Progenitor cell of endocrine pancreas (in vitro differentiated cells): ENCODE measurements at places on chromosomes 1 and 21. TPM values are rescaled to one million over a fixed set of nuclear protein-coding genes. Genes with fewer than 3 reads are reported as not detected.

- peak overlapping the region; percentile 56 for H3K4me3 ChIP-seq
- peaks cover 56% of the 10 kb centered on the region for H3K27me3 ChIP-seq
- H3K4me1 ChIP-seq: peaks cover 2% of the 10 kb centered on the region
- H3K36me3 ChIP-seq: peaks cover 2% of the 10 kb centered on the region
- no peak overlapping the region for H3K27ac ChIP-seq
These were observed 752 bp upstream of the ACTA1 start for GRCh38 chr1:229434641-229435051.

DNA sequence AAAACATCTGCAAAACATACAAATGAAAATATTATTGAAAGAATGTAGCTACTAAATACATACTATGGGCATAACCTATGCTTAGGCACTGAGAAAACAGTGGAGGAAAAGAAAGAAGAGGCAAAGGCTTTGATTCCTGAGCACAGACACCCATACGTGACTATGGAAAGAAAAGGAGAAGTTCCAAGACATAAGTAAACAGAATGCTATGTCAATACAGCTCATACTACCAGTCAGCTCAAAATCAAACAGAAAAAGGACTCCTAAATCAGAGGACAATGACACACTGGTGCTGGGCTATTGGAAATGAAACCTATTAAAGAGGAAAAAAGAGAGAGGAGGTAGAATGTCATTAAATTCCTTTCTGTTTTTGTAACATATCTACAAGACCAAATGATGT lies 225.4 kb downstream of the SMYD3 start:
- H3K4me3 ChIP-seq: no peak overlapping the region
- H3K36me3 ChIP-seq: peaks cover 2% of the 10 kb centered on the region
- peaks cover 8% of the 10 kb centered on the region for H3K4me1 ChIP-seq
- no peak for DNase-seq
- no peaks in the 10 kb centered on the region for H3K27me3 ChIP-seq

- H3K36me3 ChIP-seq: no peaks in the 10 kb centered on the region
- H3K27ac ChIP-seq: no peak overlapping the region
- DNase-seq: peak; percentile 59
- peaks cover 6% of the 10 kb centered on the region for H3K4me1 ChIP-seq
- H3K27me3 ChIP-seq: peaks cover 4% of the 10 kb centered on the region
- H3K4me3 ChIP-seq: no peak overlapping the region
These were observed 98.4 kb downstream of the EBNA1BP2 start for GRCh38 chr1:43073490-43074230.

- DNase-seq: no peak
- no peak overlapping the region for H3K4me3 ChIP-seq
- no peak overlapping the region for H3K27ac ChIP-seq
- H3K36me3 ChIP-seq: no peaks in the 10 kb centered on the region
- H3K27me3 ChIP-seq: no peaks in the 10 kb centered on the region
These were observed 309.2 kb upstream of the PRMT6 start for GRCh38 chr1:106747232-106747631.

DNA sequence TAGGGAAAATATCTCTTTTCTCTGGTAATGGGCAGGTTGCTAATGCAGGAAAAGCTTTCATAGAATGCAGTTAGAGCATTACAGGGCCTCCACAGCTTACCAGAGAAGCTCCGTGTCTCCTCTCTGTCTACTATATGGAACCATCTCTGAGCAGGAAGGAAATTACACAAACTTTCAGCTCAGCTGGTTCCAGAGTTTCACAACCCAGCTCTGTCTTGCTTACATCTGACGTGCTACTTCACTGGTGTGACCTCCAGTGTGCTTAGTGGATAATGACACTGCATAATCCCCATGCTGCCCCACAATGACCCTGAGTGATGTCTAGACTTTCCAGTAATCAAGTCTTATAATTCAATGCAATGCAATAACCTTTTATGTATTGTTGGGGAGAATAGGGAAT lies 4.3 kb upstream of the FGGY start:
- no peak overlapping the region for H3K4me3 ChIP-seq
- DNase-seq: no peak
- peaks cover 3% of the 10 kb centered on the region for H3K27me3 ChIP-seq

GRCh38 chr1:16617114-16617631 lies 3.8 kb upstream of the NBPF1 start:
- H3K4me3 ChIP-seq: no peak overlapping the region
- H3K36me3 ChIP-seq: no peaks in the 10 kb centered on the region
- H3K27ac ChIP-seq: no peak overlapping the region
- peak; percentile 11 for DNase-seq
- H3K4me1 ChIP-seq: no peaks in the 10 kb centered on the region

GRCh38 chr21:18155508-18156193 lies 89.0 kb upstream of the CHODL start:
- H3K4me3 ChIP-seq: no peak overlapping the region
- H3K27me3 ChIP-seq: no peaks in the 10 kb centered on the region
- H3K4me1 ChIP-seq: no peaks in the 10 kb centered on the region
- no peaks in the 10 kb centered on the region for H3K36me3 ChIP-seq
- no peak overlapping the region for H3K27ac ChIP-seq
- no peak for DNase-seq

GRCh38 chr1:172875892-172876291 lies 174.8 kb downstream of the TNFSF18 start:
- DNase-seq: no peak
- no peaks in the 10 kb centered on the region for H3K27me3 ChIP-seq
- peaks cover 2% of the 10 kb centered on the region for H3K36me3 ChIP-seq
- no peaks in the 10 kb centered on the region for H3K4me1 ChIP-seq
- no peak overlapping the region for H3K27ac ChIP-seq

GRCh38 chr1:162993846-162994245 lies 75.3 kb upstream of the RGS4 start:
- H3K36me3 ChIP-seq: no peaks in the 10 kb centered on the region
- no peak overlapping the region for H3K4me3 ChIP-seq
- peaks cover 4% of the 10 kb centered on the region for H3K4me1 ChIP-seq
- H3K27ac ChIP-seq: no peak overlapping the region
- no peaks in the 10 kb centered on the region for H3K27me3 ChIP-seq

The PRKAB2 gene
- 24.4 and 26.0 TPM in 2 replicates for total RNA-seq

The NES gene
- 33.9 and 39.2 TPM in 2 replicates for total RNA-seq

The MPZ gene
- 4.4 and 4.5 TPM in 2 replicates for total RNA-seq

The KIF17 gene
- 0.64 and 1.1 TPM in 2 replicates for total RNA-seq

The FALEC gene
- total RNA-seq: 0.57 TPM in 1 of 2 replicates, not detected in the other

The DMRTA2 gene
- 0.20 TPM in 1 of 2 replicates, not detected in the other for total RNA-seq
